Left renal pelvis (tissue), 4 donors: ENCODE measurements at places on chromosomes 4 and X. TPM values are rescaled to one million over a fixed set of nuclear protein-coding genes. Genes with fewer than 3 reads are reported as not detected.

DNA sequence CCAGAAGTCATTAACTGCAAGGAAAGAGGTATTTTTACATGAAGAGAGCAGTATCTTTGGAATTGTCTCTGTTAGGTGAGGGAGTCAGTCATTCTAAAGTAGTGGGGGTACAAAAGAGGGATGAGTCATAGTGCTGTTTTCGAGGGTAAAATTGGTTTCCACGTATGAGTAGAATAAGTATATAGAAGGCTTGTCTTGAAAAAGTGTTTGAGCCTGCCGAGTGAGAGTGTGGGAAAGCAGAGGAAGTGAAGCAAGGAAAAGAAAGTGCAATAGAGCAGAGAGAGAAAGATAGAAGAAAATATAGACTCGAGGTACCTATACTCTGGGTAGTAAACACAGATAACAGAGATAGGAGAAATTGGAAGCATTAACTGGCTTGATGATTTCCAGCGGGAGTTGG lies 696.4 kb downstream of the DMD start:
- no peak for DNase-seq

GRCh38 chr4:149928507-149928906 lies 112.9 kb upstream of the IQCM start:
- DNase-seq = no peak

DNA sequence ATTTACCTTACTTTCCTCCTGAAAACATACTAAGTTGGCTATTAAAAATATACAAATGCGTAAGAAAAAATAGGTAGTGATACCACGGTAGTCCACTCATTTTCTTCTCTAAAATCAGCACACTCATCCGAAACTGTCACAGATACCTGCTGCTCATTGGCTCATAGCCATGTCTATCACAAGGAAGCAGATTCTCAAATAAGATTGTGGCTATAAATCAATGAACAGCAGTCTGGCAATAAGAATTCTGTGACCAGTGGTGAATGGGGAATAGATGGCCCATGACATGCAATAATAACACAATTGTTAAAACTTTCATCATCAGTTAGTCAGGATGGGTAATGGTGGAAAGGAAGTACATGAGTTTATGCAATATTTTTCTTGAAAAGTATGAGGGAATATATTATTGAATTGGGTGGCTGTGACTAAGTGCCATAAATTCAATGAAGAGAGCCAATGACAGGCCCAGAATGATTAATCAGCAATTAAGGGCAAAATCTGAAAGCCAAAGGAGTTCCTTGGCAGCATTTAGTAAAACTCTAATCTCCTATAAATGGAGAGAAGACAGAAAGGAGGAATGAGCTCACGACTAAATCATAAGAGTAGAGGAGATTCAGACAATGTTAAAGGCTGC lies 202.3 kb upstream of the NEIL3 start:
- no peak for DNase-seq

GRCh38 chr4:63919636-63920365 lies 489.4 kb downstream of the TECRL start:
- no peak for DNase-seq

- no peak for DNase-seq
These were observed 529.6 kb upstream of the IGFBP7 start for GRCh38 chr4:57639561-57640382.

DNA sequence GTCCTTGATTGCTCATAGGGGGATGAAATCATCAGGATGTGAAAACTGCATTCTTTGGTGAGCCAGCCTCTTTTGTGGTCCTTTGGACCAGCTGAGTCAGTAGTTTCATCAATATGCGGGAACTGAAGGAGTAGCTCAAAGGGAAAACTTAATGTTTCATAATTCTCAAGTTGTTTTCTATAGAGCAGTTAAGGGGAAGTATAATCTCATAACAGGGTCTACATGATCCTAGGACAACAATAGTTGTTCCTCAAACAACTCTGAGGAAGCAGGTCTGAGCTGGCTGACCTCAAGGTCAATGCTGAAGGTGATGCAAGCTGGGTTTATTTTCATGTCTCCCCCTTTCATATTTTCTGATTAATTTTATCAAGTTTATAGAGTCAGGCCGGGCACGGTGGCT lies 36.1 kb upstream of the IRF2 start:
- no peak for DNase-seq

DNA sequence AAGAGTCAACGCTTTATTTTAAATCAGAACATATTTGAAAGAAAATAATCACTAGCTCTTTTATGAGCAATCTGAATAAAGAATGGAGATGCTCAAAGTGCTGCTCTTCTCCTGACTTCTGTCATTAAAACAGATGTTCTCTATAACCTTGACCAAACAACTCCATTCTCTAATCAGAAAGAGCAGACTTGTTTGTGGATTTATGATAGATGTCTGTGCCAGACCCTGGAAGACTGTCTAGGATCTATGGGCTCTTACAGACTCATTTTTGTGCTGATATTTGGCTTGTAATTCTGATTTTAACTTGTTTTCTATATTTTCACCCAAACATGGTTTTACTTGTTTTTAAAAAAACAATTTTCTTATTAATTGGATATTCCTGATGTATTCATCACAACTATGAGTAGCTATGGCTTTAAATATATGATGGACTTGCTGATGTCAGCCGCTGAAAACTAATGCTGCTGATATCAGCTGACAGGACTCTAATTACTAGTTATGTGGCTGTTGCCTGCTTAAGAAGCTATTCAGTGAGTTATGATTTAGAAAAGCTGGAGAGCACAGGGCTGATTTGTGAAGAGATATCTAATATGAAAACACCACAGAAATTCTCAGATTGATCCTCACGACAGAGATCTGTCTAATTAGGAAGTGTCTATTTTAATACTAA lies 31.6 kb upstream of the MAML3 start:
- DNase-seq = no peak

DNA sequence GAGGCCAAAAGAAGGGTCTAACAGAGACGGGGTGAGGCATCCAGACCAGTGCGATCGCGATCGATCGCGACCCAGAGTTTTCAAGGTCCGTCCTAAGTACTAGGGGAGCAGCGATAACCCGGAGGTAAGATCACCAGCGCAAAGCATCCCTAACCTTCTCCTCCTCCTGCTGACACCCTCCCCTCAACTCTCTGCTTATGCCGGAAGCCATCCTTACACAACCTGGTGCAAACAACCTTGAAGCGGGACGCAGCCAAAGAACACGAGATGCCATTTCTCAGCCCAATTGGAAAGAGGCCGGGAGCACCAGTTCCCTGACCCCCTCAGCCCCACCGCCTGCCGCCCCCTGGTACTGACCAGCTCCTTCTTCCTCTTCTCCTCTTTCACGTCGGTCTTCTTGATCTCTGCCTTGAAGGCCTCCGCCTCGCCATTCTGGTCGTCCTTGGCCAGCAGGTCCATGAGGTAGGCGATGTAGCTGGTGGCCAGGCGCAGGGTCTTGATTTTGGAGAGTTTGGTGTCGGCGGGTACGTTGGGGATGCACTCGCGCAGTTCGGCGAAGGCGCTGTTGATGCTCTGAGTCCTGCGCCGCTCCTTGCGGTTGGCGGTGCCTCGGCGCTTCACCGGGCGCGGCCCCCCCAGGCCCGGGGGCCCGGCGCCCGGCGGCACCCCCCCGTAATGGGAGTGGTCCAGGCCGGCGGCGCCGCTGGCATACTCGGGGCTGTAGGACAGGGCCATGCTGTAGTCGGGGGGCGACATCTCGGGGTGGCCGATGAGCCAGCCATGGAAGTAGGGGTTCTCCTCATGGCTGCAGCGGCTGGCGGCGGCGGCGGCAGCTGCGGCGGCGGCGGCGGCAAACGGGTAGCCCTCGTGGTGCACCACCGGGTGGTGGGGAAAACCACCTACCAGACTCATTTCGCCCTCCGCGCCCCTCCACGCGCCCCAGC lies 1.4 kb downstream of the HAND2 start:
- DNase-seq = no peak

DNA sequence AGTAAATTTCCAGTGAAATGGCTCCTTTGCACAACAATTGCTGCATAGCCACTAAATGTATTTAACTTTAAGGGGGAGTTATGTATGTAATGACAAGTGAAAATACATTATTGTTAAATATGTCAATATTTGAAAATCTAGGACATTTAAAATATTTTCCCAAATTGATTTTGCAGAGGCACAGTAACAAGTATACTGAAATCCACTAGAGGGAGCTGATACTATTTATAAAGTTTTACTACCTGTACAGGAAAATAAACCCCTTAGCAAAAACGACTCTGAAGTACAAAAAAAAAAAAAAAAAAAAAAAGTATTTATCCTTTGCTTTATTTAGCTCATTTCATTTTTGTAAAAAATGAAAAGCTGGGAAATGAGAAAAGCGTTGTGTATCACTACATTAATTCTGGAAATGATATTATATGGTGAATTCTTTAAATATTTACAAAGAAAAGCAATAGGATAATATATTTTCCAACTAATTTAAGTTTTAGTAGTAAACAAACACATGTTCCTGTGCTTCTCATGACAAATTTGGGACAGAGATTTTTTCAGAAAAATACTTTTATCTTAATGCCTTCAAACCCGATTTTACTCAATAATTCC lies 727.7 kb downstream of the DMD start:
- DNase-seq = no peak

DNA sequence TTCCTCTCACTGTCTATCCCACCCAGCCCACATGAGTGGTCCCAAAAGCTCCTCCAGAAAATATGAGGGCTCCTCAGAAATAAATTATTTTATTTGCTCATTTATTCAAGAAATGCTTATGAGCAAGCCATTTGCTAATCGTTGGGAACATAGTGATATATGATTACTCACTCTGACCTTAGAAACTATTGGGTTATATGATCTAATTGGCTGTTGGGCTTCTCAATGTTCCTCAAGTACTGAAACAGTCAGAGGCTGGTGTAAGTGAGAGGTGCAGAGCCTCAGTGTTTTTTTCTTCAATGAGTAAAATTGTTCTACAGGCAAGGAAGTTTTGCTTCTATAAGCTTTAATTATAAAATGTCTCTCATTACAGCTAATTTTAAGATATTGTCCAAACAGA lies 893.8 kb upstream of the INTU start:
- DNase-seq = no peak

GRCh38 chr4:145083891-145084605 lies 13.9 kb downstream of the ANAPC10 start:
- no peak for DNase-seq

GRCh38 chr4:32112891-32113290 lies 1392.7 kb downstream of the PCDH7 start:
- no peak for DNase-seq

DNA sequence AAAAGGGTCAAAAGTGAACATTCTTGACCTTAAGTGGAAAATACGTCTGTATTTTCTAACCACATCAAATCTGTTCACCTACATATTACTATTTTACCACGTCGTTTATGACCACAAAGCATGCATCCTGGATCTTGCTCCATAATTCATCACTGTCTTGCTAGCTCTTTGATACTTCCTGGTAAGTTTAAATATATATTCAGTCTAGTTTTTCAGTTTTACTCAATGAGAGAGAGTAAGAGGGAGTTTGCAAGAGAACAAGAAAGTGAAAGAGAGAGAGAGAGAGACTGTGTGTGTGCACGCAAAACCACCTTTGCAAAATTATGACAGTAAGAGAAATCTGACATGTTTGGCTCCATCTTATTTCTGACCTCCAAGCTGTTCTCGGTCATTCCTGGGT lies 173.7 kb upstream of the GALNTL6 start:
- DNase-seq = no peak

DNA sequence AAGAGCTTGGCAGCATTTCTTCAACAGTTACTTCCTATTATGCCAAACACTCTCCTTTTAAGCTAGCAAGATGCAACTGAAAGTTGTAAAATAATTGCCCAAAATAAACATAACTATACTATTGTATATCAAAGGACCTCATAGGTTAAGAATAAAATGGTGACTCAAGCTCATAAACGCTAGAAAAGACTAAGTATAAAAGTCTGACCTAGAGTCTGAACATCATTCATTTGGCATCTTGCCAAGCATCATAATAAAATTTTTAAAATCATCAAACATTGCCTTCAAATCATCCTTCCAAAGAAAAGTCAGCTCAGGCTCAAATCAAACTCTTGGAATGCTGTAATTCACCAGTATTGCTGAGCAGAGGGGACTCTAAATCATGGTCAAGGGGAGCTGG lies 281.2 kb downstream of the QDPR start:
- no peak for DNase-seq

DNA sequence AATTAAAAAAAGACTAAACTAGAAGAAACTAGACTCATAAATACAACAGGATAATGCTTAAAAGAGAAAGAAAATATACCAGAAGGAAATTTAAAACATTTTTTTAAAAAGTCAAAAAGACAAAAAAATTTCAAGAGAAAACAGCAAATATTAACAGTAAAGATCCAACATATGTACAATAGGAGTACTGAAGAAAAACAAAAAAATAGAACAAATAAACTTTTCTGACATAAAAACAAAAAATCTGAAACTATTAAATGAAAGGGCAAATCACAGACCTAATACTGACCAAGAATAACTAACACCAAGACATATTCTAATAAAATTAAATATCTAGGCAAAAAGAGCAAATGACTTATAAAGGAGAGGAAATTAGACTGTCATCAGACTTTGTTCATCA lies 11.5 kb downstream of the DNAJB14 start:
- DNase-seq = no peak

GRCh38 chr4:126916626-126917140 lies 716.1 kb upstream of the INTU start:
- DNase-seq = no peak

- DNase-seq = no peak
These were observed 64.1 kb upstream of the GPM6A start for GRCh38 chr4:175875993-175876771.

DNA sequence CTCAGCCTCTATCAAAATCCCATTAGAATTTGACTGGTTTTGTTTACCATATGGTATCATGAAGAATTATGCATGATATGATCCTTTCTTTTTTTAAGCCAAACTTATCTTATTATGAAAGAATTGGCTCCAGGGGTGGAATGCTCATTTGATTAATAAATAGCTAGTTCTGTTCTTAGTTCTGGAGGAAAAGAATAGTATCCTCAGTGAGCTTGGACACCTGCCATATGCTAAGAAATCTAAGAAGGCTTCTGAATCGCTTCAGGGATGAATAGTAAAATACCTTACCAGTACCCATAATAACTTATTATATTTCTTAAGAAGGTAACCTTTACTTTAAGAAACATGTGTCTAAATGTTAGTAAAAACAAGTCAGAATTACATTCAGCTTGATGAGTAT lies 803.6 kb downstream of the ADGRL3 start:
- DNase-seq = no peak

DNA sequence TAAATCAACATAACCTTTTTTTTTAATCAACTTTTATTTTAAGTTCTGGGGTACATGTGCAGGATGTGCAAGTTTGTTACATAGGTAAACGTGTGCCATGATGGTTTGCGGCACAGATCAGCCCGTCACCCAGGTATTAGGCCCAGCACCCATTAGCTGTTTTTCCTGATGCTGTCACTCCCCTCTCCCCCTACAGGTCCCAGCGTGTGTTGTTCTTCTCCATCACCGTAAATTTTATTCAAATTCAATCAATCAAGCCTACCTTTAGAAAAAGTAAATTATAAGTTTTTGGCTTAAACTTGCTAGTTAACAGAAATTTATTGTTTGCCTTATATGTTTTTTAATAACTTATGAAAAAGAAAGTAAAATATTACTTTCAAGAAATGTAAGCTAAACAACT lies 25.9 kb downstream of the TIGD2 start:
- DNase-seq = no peak

SH2D1A gene
- 0.19 TPM for polyA plus RNA-seq

GAGE13 gene
- 0.99 TPM for polyA plus RNA-seq

PSAPL1 gene
- polyA plus RNA-seq = not detected

RNF150 gene
- 30.2 TPM for polyA plus RNA-seq

SH3D19 gene
- polyA plus RNA-seq = 34.9 TPM

ASMT gene
- polyA plus RNA-seq = not detected

SPANXN4 gene
- polyA plus RNA-seq = not detected

KIAA1210 gene
- polyA plus RNA-seq = 10.6 TPM

HSD17B10 gene
- polyA plus RNA-seq = 115 TPM

CYSLTR1 gene
- polyA plus RNA-seq = 2.4 TPM

IL9R gene
- 0.27 TPM for polyA plus RNA-seq

SOWAHD gene
- 0.34 TPM for polyA plus RNA-seq

GAGE12E gene
- not detected for polyA plus RNA-seq
